ENCODE measurements at places on chromosomes 12 and 14. TPM values are rescaled to one million over a fixed set of nuclear protein-coding genes. Genes with fewer than 3 reads are reported as not detected.

Gene CLEC4D
- total RNA-seq = not detected

Gene OR4K1
- total RNA-seq = not detected

Gene ADAM20
- 0.16 TPM for total RNA-seq

Gene WDR89
- 6.5 TPM for total RNA-seq

Gene C12orf54
- not detected for total RNA-seq
